A172 (cell line): ENCODE measurements at places on chromosomes 2 and 18.
A peak's percentile ranks its signal among the peaks of the same experiment; 100 is the strongest.

DNA sequence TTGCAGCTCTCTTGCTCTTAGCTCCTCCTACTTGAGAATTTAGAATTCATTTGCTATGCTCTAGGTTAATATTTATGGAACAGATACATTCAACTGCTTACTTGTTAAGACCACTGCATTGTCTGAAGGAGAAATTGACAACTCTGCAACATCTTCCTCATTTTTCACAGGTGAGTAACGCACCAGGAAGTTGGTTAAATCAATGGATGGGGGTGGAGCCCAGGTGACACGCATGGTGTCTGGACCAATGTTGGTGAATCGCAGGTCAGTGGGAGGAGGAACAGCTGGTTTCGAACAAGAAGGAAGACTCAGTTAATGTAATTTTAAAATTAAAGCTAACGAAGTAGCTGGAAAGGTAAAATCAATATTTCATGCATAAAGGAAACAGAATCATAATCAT lies 44.3 kb downstream of the FN1 start:
- DNase-seq, result no peak

DNA sequence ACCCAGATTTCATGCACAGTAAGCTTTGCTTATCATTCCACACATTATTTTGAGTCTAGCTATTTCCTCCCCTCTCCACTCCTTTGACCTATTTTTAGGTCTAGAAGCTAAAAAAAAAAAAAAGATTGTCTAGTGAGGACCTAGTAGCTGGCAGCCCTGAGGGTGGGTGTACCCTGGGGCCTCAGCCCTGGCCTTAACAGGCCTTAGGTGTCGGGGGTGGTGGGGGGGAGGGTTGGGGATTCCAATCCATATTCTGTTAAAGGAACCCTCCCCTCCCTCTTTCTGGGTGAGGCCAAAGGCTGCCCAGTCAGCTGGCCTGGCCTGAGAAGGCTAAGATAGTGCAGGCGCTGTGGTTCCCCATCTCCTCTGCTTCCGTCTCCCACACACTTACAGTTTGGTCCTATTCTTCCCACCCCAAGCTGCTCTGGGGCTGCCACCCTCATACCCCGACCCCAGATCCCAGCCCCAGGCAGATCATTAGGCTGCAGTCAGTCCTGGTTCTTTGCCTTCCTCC lies 65.5 kb upstream of the HK2 start:
- DNase-seq, result no peak

- DNase-seq, result peak; percentile 52
These were observed 125.4 kb downstream of the TPO start for GRCh38 chr2:1538663-1539062.

DNA sequence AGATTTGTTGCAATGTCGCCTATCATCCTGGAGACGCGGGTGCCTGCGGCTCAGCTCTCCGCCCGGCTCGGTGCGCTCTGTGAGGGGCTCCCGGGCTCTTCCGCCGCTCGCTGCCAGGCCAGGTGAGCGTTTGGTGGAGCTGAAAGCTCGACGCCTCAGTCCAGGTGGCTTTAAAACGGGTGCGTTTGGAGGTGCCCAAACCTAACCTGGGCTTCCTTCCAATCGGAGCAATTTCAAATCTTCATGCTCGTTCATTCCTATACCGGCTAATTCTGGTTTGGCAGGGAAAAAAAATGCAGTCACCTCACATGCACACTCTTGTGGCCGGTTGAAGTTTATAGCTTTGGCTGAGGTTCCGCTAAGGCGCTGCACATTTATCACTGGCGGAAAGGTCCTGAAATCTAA lies at the start of gene SLC16A14:
TSS of gene SLC16A14 (minus strand) at position 274 of the 405 bp plus-strand sequence. CDS start 9,572 bp downstream, outside the sequence.
- no peak for DNase-seq

- DNase-seq, result no peak
These were observed 38.3 kb upstream of the EPB41L3 start for GRCh38 chr18:5582076-5582475.

GRCh38 chr2:64274399-64275173 lies 130.4 kb upstream of the PELI1 start:
- no peak for DNase-seq

GRCh38 chr18:59911600-59911999 lies 11.8 kb downstream of the PMAIP1 start:
- DNase-seq, result no peak

DNA sequence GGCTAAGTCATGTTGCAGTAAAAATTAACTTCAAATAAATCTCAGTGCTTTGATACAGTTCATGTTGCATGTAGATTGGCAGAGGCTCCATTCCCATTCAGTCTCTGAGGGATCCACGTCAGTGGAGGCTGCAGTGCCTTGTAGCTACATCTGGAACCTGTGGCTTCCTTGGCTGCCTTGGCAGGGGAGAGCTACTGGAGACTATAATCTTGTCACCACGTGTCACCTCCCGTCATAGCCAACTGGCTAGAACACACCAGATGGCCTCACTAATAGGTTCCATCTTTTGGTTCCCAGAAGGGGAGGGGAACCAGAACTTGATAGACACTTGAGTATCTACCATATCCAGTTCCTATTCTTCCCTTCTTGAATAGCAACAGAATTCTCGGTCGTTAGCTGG lies 28.4 kb downstream of the E2F6 start:
- no peak for DNase-seq

- DNase-seq, result no peak
These were observed 52.4 kb downstream of the MYO5B start for GRCh38 chr18:50142441-50143120.
